ENCODE measurements at places on chromosomes 7 and 10. TPM values are rescaled to one million over a fixed set of nuclear protein-coding genes. Genes with fewer than 3 reads are reported as not detected.

Gene WNT8B
- not detected for total RNA-seq

Gene OR2A1
- not detected for total RNA-seq

DNA sequence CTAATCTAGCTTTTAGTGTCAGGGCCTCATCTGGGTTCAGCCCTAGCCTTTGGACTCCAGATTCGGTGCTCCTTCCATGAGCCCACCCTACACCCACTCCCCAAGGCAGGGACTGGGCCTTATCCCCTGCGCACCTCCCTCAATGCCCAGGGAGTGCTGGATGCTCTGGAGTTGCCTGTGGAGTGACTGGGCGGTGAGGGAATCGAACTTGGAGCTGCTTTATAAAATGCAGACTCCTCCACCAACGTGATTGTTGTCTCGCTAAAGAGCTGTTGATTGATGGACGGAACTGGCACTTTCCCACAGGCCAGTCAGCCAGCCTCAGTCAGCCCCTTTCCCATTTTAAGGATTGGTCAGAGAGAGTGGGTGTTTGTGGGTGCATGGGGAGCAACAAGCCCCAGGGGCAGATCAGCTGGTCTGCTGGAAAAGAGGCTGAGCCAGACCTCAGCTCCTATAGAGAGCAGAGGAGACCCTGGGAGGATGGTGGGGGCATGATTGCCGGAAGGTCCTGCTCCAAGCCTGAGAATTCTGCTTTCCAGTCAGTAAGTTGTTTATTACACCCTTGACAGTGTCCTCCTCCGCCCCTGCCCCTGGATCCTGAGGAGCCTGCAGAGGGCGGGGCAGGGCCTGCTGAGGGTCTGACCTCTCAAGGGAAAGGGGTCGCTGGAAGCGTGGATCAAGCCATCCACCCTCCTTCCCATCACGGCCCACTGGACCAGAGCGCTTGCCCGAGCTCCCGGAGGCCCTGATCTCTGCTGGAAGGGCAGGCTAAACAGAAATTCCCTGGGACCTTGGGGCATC is 16.7 kb downstream of the UNC5B start:
- DNase-seq: no peak

Gene GIMAP1
- 13.5 TPM for total RNA-seq

- no peak for DNase-seq
Observed at GRCh38 chr7:12229046-12229445, 18.0 kb downstream of the TMEM106B start.

Data from pulmonary artery endothelial cell (primary cell).